MCF 10A (cell line): ENCODE measurements at places on chromosomes 12 and 14. TPM values are rescaled to one million over a fixed set of nuclear protein-coding genes. Genes with fewer than 3 reads are reported as not detected.
A peak's percentile ranks its signal among the peaks of the same experiment; 100 is the strongest.

DNA sequence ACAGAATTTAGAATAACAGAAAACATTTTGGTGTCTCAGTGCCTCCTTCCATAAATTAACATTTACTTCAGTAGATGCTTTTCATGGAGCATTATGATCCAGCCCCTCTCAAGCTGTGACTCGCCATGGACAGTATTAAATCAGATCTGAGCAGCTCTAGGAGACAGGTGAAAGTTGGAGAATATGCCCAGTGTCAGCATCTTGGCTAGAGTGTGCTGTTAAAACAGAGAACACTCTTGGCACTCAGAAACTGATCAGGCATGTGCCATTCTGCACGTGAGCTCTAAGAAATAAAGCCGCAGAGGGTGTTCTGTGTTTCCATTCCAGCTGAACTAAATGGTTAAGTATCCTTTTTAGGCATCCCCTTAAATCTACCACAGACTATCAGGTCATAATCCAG lies 68.0 kb downstream of the DIP2B start:
- peak overlapping the region; percentile 70 for H3K27ac ChIP-seq
- peak; percentile 20 for DNase-seq
- no peaks in the 10 kb centered on the region for H3K36me3 ChIP-seq
- no peak overlapping the region for H3K4me3 ChIP-seq
- peaks cover 22% of the 10 kb centered on the region for H3K4me1 ChIP-seq

DNA sequence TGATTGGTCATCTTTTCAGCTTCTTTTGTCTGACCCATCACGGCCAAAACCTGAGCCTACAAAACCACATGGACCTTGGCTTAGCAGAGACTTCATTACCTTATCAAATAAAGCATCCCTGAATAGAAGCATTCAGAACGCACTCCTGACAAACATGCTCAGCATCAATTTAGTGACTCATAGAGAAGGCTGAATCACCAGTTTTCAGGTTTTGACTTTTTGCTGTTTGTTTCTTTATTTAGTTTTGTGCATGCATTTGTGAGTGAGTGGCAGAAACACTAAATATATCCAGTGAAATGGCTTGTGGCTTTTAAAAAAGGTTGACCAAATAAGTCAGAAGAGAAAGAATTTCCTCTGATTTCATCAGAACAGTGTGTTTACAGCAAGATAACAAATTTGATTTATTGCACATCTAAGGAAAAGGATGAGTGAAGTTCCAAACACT lies 19.0 kb upstream of the OVCH1 start:
- no peaks in the 10 kb centered on the region for H3K27me3 ChIP-seq
- DNase-seq, result no peak
- H3K4me3 ChIP-seq, result no peak overlapping the region
- H3K36me3 ChIP-seq, result peaks cover 98% of the 10 kb centered on the region

GRCh38 chr14:78162202-78162601 lies 8.0 kb upstream of the NRXN3 start:
- H3K27me3 ChIP-seq, result peaks cover 44% of the 10 kb centered on the region
- H3K4me3 ChIP-seq, result no peak overlapping the region
- DNase-seq, result no peak
- H3K4me1 ChIP-seq, result no peaks in the 10 kb centered on the region
- H3K36me3 ChIP-seq, result no peaks in the 10 kb centered on the region
- no peak overlapping the region for H3K27ac ChIP-seq

DNA sequence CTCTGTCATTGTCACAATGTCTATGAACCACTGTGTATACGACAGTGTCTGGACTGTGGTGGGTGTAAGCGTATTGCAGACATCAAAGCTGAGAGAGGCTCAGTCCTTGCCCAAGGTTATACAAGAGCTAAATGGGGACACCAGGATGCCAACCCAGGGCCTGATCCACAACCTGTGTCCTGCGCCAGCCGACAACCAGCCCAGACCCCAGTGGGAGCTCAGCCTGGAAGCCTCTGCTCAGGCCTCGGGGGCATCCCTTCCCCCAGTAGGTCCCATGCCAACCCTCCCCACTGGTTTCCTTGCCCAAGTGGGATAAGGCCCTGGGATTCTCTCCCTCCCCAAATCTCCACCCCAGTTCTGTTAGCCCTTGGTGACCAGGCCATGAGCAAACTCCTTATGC lies 54.3 kb downstream of the LTBP2 start:
- peaks cover 1% of the 10 kb centered on the region for H3K4me1 ChIP-seq
- no peak for DNase-seq
- no peaks in the 10 kb centered on the region for H3K27me3 ChIP-seq
- H3K36me3 ChIP-seq, result no peaks in the 10 kb centered on the region
- H3K27ac ChIP-seq, result no peak overlapping the region

GRCh38 chr12:67761566-67761965 lies 113.0 kb downstream of the DYRK2 start:
- no peak overlapping the region for H3K4me3 ChIP-seq
- H3K4me1 ChIP-seq, result no peaks in the 10 kb centered on the region
- no peaks in the 10 kb centered on the region for H3K27me3 ChIP-seq
- H3K36me3 ChIP-seq, result no peaks in the 10 kb centered on the region

DNA sequence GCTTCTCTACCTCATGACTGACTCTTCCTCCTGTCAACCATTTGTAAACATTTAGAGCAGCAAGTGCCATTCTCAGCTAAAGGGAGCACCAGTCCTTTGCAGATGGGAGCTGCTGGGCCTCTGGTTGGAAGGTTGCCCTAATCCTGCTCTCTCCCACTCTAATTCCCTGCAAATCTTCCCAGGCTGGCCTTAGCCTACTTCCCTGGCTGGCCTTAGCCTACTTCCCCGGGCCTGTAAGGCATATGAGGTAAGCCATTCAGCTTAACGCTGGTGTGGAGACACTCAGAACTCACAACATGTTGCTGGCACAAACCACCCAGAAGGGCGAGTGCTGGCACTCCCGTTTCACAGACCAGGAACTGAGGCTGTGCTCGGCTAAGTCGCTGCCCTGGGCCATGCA lies 69.0 kb downstream of the CPSF2 start:
- H3K36me3 ChIP-seq, result no peaks in the 10 kb centered on the region
- DNase-seq, result no peak
- no peak overlapping the region for H3K4me3 ChIP-seq
- H3K27ac ChIP-seq, result no peak overlapping the region
- H3K4me1 ChIP-seq, result no peaks in the 10 kb centered on the region

FGF23 gene
- total RNA-seq, result not detected in 2 replicates

LRCOL1 gene
- total RNA-seq, result not detected in 2 replicates
